Cerebellum (tissue), 4 donors: ENCODE measurements at places on chromosomes 1 and 21. TPM values are rescaled to one million over a fixed set of nuclear protein-coding genes. Genes with fewer than 3 reads are reported as not detected.

SETDB1 gene
- 57.9 TPM for total RNA-seq

RHD gene
- 0.64 TPM for total RNA-seq

MYCL gene
- 11.4 TPM for total RNA-seq

OR2L5 gene
- 2.7 TPM for total RNA-seq

C21orf58 gene
- total RNA-seq, result 10.7 TPM

ADGRB2 gene
- 34.0 TPM for total RNA-seq

SH2D1B gene
- not detected for total RNA-seq

NPHS2 gene
- not detected for total RNA-seq

LRRIQ3 gene
- 1.00 TPM for total RNA-seq

LRRC71 gene
- total RNA-seq, result 0.64 TPM

ELF3 gene
- total RNA-seq, result 0.73 TPM

IGSF3 gene
- 75.4 TPM for total RNA-seq

ST6GALNAC3 gene
- 15.2 TPM for total RNA-seq

PYHIN1 gene
- not detected for total RNA-seq

FAM110D gene
- total RNA-seq, result 0.64 TPM

MGST3 gene
- total RNA-seq, result 112 TPM

SRM gene
- total RNA-seq, result 10.7 TPM

IFT25 gene
- 42.2 TPM for total RNA-seq

TOMM20 gene
- total RNA-seq, result 84.5 TPM

S100A5 gene
- not detected for total RNA-seq

DBT gene
- 8.9 TPM for total RNA-seq

MPL gene
- total RNA-seq, result not detected

CCDC185 gene
- total RNA-seq, result not detected

TFF1 gene
- not detected for total RNA-seq

RPE65 gene
- 0.09 TPM for total RNA-seq

LCE2B gene
- total RNA-seq, result not detected

TENT5C gene
- 6.2 TPM for total RNA-seq

NBPF10 gene
- total RNA-seq, result 2.9 TPM

KCNT2 gene
- 20.1 TPM for total RNA-seq

WNT9A gene
- total RNA-seq, result 1.9 TPM

GPATCH4 gene
- total RNA-seq, result 10.1 TPM

SDHB gene
- total RNA-seq, result 57.2 TPM

KCNA10 gene
- not detected for total RNA-seq

EDARADD gene
- 1.3 TPM for total RNA-seq

CSRP1 gene
- 19.3 TPM for total RNA-seq

LCK gene
- total RNA-seq, result 0.64 TPM

CZIB gene
- 40.8 TPM for total RNA-seq
